ENCODE measurements at places on chromosomes 2 and 18. TPM values are rescaled to one million over a fixed set of nuclear protein-coding genes. Genes with fewer than 3 reads are reported as not detected.

Gene ST6GAL2
- total RNA-seq, result not detected

Gene FAM210A
- total RNA-seq, result 25.8 TPM

Gene CERKL
- not detected for total RNA-seq

Gene CD207
- 0.27 TPM for total RNA-seq

Gene PPP1R1C
- total RNA-seq, result not detected

Gene TTN
- total RNA-seq, result 12.9 TPM

Gene DYNAP
- not detected for total RNA-seq

Gene RSAD2
- 5.6 TPM for total RNA-seq

Gene NEB
- 0.75 TPM for total RNA-seq

DNA sequence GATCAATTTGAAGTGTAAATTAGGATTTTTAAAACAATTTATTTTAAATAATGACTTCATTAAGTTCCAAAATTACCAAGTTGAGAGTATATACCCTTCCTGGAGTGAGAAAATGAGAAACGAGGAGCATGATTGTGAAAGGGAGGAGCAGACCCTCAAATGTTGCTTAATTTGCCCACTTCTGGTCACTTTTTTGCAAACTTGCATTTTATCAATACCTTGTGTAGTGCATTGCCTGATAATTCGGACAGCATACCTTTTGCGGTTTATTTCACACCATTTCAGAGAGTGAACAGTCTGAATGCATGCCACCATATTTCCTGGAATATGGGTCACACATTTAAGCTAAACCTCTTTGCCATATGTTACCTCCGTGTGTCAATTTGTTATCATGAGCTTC, 669.7 kb downstream of the RNF144A start:
- no peak overlapping the region for H3K27ac ChIP-seq
- H3K4me3 ChIP-seq, result no peak overlapping the region
- DNase-seq, result no peak
- H3K27me3 ChIP-seq, result no peaks in the 10 kb centered on the region
- no peaks in the 10 kb centered on the region for H3K36me3 ChIP-seq

DNA sequence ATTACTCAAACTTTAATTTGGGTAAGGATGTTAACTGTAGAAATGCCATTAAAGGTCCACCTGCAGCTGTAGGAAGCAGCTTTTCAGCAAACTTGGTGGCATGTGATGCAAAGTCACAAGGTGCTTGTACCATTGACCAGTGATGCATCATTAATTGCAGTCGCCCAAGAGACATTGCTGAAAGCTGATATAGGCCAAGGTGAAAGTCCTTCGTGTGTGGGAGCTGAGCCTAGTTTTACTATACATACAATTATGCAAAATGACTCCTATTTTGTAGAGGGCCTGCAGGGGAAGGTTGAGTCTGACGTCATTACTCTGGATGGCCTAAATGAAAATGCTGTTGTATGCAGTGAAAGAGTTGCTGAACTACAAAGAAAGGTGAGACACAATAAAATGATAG, 40.5 kb downstream of the ALMS1 start:
- H3K27me3 ChIP-seq, result no peaks in the 10 kb centered on the region
- no peak overlapping the region for H3K27ac ChIP-seq
- no peak for DNase-seq
- no peaks in the 10 kb centered on the region for H3K4me1 ChIP-seq

DNA sequence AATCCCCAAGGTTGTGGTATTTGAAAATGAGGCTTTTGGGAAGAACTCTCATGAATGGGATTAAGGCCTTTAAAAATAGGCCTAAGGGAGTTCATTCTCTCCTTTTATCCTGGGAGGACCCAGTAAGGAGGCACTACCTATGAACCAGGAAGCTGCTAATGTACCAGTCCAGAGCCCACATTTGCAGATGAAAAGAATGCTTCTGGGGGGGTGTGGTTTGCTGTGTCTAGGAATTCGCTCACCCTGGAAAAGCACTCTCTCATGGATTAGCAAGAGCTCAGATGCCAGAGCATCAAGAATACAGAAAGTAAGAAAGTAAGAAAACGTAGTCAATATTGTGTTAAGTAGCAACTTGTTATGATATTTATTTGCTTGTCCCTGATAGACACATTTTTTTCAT, 785.7 kb upstream of the GYPC start:
- no peak overlapping the region for H3K4me3 ChIP-seq
- no peaks in the 10 kb centered on the region for H3K4me1 ChIP-seq
- no peak overlapping the region for H3K27ac ChIP-seq

- no peak overlapping the region for H3K4me3 ChIP-seq
- no peak for DNase-seq
- peaks cover 23% of the 10 kb centered on the region for H3K4me1 ChIP-seq
- no peak overlapping the region for H3K27ac ChIP-seq
These were observed 110.2 kb downstream of the EPHA4 start for GRCh38 chr2:221461901-221462300.

DNA sequence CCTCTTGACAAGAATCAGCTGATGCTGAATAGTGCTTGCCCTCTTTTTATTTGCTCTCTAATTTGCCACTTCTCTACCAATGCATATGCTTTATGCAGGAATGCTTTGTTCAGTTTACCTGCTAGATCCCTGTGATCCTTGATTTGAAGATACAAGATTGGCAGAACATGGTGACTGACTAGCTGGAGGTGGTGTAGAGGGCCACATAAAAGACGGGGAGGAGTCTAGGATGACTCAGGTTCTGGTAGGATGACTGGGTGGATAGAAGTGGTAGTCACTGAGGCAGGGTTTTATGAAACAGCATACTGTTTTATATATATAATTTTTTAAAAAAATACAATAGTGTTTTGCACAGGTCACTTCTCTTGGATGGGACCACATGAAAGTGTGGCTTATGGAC, 6.3 kb upstream of the ADGRF3 start:
- no peak for DNase-seq
- no peaks in the 10 kb centered on the region for H3K36me3 ChIP-seq
- H3K27me3 ChIP-seq, result no peaks in the 10 kb centered on the region
- H3K4me3 ChIP-seq, result no peak overlapping the region

- H3K27ac ChIP-seq, result no peak overlapping the region
- no peaks in the 10 kb centered on the region for H3K4me1 ChIP-seq
- DNase-seq, result no peak
- no peaks in the 10 kb centered on the region for H3K36me3 ChIP-seq
These were observed 199.1 kb upstream of the NRXN1 start for GRCh38 chr2:51231071-51231470.

DNA sequence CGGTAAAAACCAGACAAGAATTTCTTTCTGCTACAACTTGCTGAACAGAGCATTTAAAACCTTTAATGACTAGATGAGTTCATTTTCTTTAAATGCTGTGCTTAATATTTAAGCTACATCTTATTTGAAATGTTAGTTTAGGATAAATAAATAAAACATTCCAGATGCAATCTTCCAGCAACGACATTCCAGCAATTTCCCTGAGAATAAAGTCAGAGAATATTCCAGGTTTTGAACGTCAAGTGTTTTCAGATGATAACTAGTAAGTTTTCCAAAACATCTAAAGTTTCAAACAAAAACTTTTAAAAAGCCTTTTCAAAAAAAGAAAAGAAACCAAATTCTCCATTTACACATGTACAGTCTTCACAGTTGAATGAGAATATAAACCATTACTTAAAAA, 104.8 kb downstream of the PPP1R1C start:
- H3K4me3 ChIP-seq, result no peak overlapping the region
- no peaks in the 10 kb centered on the region for H3K4me1 ChIP-seq
- H3K36me3 ChIP-seq, result no peaks in the 10 kb centered on the region
- no peak overlapping the region for H3K27ac ChIP-seq

GRCh38 chr18:10138719-10139118, 224.9 kb downstream of the VAPA start:
- no peak for DNase-seq
- no peaks in the 10 kb centered on the region for H3K36me3 ChIP-seq
- H3K27ac ChIP-seq, result no peak overlapping the region

GRCh38 chr18:11672846-11673454, 16.1 kb upstream of the GNAL start:
- no peak overlapping the region for H3K27ac ChIP-seq
- H3K4me3 ChIP-seq, result no peak overlapping the region
- no peaks in the 10 kb centered on the region for H3K27me3 ChIP-seq
- H3K36me3 ChIP-seq, result no peaks in the 10 kb centered on the region
- no peaks in the 10 kb centered on the region for H3K4me1 ChIP-seq

- no peaks in the 10 kb centered on the region for H3K4me1 ChIP-seq
- DNase-seq, result no peak
These were observed 124.7 kb downstream of the RAPGEF4 start for GRCh38 chr2:172860336-172860707.

GRCh38 chr2:126849486-126849885, 49.2 kb upstream of the TEX51 start:
- no peak overlapping the region for H3K4me3 ChIP-seq
- no peaks in the 10 kb centered on the region for H3K27me3 ChIP-seq
- H3K36me3 ChIP-seq, result no peaks in the 10 kb centered on the region
- no peaks in the 10 kb centered on the region for H3K4me1 ChIP-seq
- DNase-seq, result no peak
- H3K27ac ChIP-seq, result no peak overlapping the region

- no peaks in the 10 kb centered on the region for H3K27me3 ChIP-seq
- no peak overlapping the region for H3K4me3 ChIP-seq
- no peaks in the 10 kb centered on the region for H3K36me3 ChIP-seq
- no peak overlapping the region for H3K27ac ChIP-seq
- no peak for DNase-seq
- no peaks in the 10 kb centered on the region for H3K4me1 ChIP-seq
These were observed 58.7 kb upstream of the PEX13 start for GRCh38 chr2:60958800-60959199.

- DNase-seq, result no peak
- no peak overlapping the region for H3K27ac ChIP-seq
- no peaks in the 10 kb centered on the region for H3K36me3 ChIP-seq
- no peak overlapping the region for H3K4me3 ChIP-seq
- no peaks in the 10 kb centered on the region for H3K4me1 ChIP-seq
These were observed 228.0 kb downstream of the PIK3C3 start for GRCh38 chr18:42182728-42183700.

GRCh38 chr2:205323929-205324328, 358.4 kb upstream of the NRP2 start:
- H3K27me3 ChIP-seq, result no peaks in the 10 kb centered on the region
- H3K4me1 ChIP-seq, result no peaks in the 10 kb centered on the region
- H3K36me3 ChIP-seq, result no peaks in the 10 kb centered on the region
- H3K4me3 ChIP-seq, result no peak overlapping the region
- DNase-seq, result no peak

DNA sequence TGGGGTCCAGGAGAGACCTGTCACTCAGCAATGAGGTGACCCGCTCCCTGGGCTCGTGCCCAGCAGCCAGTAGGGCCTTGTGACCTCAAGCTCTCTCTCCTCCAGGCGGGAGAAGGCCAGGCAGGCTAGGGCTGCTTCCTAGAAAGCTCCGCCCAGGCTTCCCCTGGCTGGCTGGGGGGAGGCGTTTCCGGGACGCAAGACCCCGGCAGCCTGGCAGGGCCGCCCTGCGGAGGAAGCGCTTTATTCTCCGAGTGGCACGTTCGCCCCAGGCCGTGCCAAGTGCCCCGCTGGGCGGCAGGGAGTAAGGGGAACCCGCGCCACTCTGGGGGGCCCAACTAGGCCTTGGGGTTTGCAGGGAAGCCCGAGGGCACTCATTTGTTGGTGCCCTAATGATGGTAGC, 21.2 kb upstream of the EPAS1 start:
- no peak overlapping the region for H3K27ac ChIP-seq
- H3K27me3 ChIP-seq, result no peaks in the 10 kb centered on the region
- DNase-seq, result no peak
- no peaks in the 10 kb centered on the region for H3K4me1 ChIP-seq

GRCh38 chr2:233121856-233122255, 61.7 kb downstream of the INPP5D start:
- DNase-seq, result no peak
- no peak overlapping the region for H3K4me3 ChIP-seq
- H3K4me1 ChIP-seq, result peaks cover 20% of the 10 kb centered on the region
- H3K27me3 ChIP-seq, result no peaks in the 10 kb centered on the region

GRCh38 chr2:178306352-178307073, 112.2 kb downstream of the OSBPL6 start:
- H3K27me3 ChIP-seq, result no peaks in the 10 kb centered on the region
- no peak for DNase-seq
- H3K4me1 ChIP-seq, result no peaks in the 10 kb centered on the region

- no peaks in the 10 kb centered on the region for H3K27me3 ChIP-seq
- no peaks in the 10 kb centered on the region for H3K4me1 ChIP-seq
- no peaks in the 10 kb centered on the region for H3K36me3 ChIP-seq
- DNase-seq, result no peak
These were observed 8.7 kb downstream of the RPRD1A start for GRCh38 chr18:36058674-36059073.

DNA sequence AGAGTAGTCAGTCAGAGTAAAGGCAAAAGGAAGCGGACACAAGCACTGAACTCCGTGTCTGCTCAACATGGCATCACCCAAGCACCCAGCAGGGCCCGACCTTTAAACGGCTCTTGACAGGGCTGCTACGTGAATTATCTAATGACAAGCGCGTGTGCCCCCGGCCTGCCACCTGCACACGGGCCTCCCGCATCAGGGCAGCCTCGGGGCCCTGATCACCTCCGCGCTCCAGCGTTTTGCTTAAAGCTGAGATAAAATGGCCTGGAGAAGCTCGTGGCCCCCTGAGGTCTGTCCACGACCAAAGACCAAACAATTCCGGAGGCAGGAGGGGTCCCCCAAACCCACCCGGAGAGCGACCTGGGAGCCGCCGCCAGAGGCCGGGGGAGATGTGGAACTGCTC, 376 bp downstream of the NDUFA10 start:
- H3K27ac ChIP-seq, result peak overlapping the region; percentile 99
- H3K27me3 ChIP-seq, result no peaks in the 10 kb centered on the region
- peak overlapping the region; percentile 99 for H3K4me3 ChIP-seq
- peaks cover 8% of the 10 kb centered on the region for H3K36me3 ChIP-seq
- H3K4me1 ChIP-seq, result peaks cover 15% of the 10 kb centered on the region

DNA sequence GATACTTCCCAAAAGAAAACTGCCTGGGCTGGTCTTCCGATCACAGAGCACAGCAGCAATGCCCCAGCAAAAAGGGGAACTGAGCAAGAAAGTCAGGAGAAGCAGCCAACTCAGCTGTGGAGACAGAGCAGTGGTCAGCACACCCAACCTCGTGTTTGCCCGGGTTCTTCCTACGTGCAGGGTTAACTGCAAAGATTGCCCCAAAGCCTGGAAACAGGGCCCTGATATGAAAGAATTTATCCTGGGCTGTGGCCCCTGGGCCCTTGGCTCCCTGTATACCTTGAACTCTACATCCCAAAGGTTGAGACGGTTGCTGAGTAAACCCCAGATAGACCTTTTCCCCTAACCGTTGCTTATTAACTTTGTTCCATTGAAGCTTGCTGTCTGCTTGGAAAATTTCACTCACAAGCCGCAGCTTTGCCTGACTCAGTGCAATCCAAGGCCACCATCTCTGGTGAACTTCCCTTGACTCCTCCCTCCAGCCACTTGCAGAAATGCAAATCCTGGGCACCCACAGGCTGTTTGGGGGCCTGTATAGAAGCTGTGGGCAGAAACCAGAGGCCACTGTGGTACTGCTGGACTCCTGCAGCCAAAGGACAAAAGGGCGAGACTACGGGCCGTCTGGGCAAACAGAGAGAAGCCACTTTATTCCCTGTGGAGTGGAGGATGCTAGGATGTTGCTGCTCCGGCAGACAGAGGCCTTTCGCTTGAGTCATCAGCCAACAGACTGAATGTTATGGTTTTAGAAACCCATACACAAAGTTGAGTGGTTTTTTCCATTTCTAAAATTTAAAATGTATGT, 18.2 kb downstream of the NRP2 start:
- H3K4me3 ChIP-seq, result no peak overlapping the region
- no peaks in the 10 kb centered on the region for H3K36me3 ChIP-seq
- DNase-seq, result no peak
- no peaks in the 10 kb centered on the region for H3K4me1 ChIP-seq

All from naive thymus-derived CD4-positive, alpha-beta T cell (primary cell).